Activated naive CD8-positive, alpha-beta T cell treated with anti-CD3 and anti-CD28 coated beads, Interleukin-2, amount 10 ng/mL, durations not matched to agents 7 days and 5 days (primary cell): ENCODE measurements at places on chromosomes 5 and 9. TPM values are rescaled to one million over a fixed set of nuclear protein-coding genes. Genes with fewer than 3 reads are reported as not detected.

DNA sequence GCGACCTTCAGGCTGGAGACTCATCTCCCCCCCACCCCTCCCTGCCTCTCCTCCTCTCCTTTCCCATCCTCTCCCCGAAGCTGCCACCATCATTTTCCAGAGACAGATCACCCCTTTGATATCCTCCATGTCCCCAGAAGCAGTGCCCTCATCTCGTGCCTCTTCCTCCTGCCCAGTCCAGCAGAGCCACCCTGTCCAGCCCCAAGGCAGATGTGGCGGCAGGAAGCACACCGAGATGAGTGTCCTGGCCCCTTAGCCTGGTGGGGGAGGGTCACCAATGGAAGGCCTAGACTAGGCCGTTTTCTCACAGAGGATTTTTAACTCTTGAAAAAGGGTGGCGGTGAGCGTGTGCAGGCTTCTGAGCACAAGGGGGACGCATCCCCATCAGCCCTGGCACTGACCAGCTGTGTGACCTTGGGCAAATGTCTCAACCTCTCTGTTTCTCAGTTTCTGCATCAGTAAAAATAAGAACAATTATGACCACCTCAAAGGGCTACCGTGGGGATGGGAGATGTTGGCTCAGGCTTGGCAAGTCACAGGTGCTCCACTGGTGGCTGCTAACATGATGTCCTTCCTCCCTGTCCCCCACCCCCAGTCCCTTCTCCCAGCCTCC is 48.9 kb downstream of the SARDH start:
- H3K27me3 ChIP-seq, result no peaks in the 10 kb centered on the region
- peaks cover 2% of the 10 kb centered on the region for H3K4me1 ChIP-seq
- H3K36me3 ChIP-seq, result no peaks in the 10 kb centered on the region
- no peak overlapping the region for H3K4me3 ChIP-seq
- no peak overlapping the region for H3K27ac ChIP-seq
- no peak for DNase-seq

DNA sequence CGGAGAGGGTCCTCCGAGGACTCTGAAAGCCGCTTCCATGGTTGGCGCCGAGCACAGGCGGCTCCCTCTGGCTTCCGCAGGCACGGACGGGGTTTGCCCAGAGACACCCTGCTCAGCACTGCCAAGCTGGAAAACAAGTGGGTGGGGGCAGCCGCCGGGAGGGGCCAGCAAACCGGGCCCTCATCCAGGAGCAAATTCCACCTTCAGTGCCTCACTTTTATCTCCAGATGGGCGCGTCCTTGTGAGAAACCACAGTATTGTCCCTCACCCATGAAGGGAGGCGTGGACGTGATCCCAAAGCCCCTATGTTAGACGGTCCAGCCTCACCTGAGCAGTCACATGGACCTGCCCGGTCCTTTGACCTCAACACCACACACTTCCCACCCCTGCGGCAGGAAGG is 29.0 kb downstream of the MED10 start:
- no peaks in the 10 kb centered on the region for H3K27me3 ChIP-seq
- DNase-seq, result no peak
- no peak overlapping the region for H3K4me3 ChIP-seq
- no peak overlapping the region for H3K27ac ChIP-seq
- peaks cover 2% of the 10 kb centered on the region for H3K36me3 ChIP-seq
- H3K4me1 ChIP-seq, result peaks cover 4% of the 10 kb centered on the region

DNA sequence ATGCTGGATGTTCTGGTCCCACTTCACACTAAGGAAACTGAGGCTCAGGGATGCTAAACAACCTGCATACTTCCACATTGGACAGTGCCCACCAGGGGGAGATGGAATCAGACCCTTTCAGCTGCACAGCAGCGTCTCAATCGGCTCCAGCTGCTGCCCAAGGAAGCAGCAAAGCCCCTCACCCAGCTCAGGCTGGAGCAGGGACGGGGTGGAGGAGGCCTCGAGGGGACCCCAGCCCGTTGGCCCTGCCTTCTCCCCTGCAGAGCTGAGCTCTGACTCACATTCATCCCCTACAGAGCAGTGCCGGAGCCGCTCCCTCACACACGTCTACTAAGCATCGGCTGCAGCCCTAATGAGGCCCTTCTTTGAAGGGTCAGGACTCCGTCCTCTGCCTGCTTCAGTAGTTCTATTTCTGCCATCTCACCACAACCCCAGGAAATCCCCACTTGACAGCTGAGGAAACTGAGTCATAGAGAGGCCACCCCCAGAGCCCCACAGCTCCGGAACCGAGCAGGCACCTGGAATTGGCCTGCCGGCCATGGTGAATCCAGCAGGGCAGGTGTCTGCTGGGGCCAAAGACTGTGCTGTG is 21.5 kb upstream of the SUSD3 start:
- H3K36me3 ChIP-seq, result peaks cover 11% of the 10 kb centered on the region
- no peaks in the 10 kb centered on the region for H3K27me3 ChIP-seq
- peak overlapping the region; percentile 21 for H3K27ac ChIP-seq
- H3K4me3 ChIP-seq, result no peak overlapping the region

CCDC107 gene
- total RNA-seq, result 36.3 TPM

DNA sequence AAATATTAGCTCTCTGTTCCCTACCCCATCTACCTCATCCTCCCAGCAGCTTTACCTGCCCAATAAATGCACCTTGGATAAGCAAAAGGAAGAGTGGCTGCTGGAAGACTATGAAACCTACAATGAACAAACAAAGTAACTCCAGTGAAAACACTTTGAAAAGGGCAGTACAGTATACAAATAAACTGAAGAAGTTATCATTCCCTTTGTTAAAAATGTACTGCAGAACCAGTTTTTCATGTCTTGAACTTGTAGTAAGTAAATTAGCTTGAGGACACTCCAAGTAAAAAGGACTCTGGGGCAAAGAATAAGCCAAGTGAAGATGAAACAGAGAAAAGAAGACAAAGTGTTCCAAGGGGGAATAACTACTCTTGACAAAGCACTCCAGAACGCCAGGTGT is 457.1 kb downstream of the DTWD2 start:
- no peak overlapping the region for H3K4me3 ChIP-seq
- H3K27ac ChIP-seq, result no peak overlapping the region
- DNase-seq, result no peak
- no peaks in the 10 kb centered on the region for H3K36me3 ChIP-seq
- H3K27me3 ChIP-seq, result no peaks in the 10 kb centered on the region

DNA sequence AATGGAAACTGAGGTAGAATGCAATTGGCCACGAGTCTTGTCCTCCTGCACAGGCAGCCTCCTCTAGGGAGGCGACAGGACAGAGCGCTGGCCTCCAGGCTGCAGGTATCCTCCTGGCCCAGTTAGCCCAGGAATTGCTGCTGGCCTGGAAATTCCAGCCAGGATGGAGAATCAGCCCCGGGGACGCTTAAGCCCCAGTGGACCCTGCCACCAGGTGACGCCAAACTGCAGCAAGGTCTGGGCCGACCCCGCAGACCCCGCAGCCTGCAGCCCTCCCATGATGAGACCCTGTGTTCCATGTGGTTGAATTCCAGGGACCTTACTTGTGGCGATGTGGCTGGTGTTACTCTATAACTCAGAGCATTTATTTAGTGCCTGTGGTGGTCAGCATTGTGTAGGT is 7.3 kb downstream of the CACFD1 start:
- no peak for DNase-seq
- no peak overlapping the region for H3K27ac ChIP-seq
- H3K4me3 ChIP-seq, result no peak overlapping the region
- H3K36me3 ChIP-seq, result no peaks in the 10 kb centered on the region

- no peak overlapping the region for H3K4me3 ChIP-seq
- H3K27me3 ChIP-seq, result peaks cover 4% of the 10 kb centered on the region
- H3K36me3 ChIP-seq, result no peaks in the 10 kb centered on the region
- H3K27ac ChIP-seq, result no peak overlapping the region
Observed at GRCh38 chr5:171657473-171657872, 128.1 kb upstream of the SMIM23 start.

- no peak overlapping the region for H3K27ac ChIP-seq
- H3K4me1 ChIP-seq, result no peaks in the 10 kb centered on the region
- peaks cover 30% of the 10 kb centered on the region for H3K27me3 ChIP-seq
- DNase-seq, result no peak
- H3K4me3 ChIP-seq, result no peak overlapping the region
Observed at GRCh38 chr5:82595113-82595512, 317.0 kb upstream of the RPS23 start.

CCIN gene
- 0.26 TPM for total RNA-seq

DNA sequence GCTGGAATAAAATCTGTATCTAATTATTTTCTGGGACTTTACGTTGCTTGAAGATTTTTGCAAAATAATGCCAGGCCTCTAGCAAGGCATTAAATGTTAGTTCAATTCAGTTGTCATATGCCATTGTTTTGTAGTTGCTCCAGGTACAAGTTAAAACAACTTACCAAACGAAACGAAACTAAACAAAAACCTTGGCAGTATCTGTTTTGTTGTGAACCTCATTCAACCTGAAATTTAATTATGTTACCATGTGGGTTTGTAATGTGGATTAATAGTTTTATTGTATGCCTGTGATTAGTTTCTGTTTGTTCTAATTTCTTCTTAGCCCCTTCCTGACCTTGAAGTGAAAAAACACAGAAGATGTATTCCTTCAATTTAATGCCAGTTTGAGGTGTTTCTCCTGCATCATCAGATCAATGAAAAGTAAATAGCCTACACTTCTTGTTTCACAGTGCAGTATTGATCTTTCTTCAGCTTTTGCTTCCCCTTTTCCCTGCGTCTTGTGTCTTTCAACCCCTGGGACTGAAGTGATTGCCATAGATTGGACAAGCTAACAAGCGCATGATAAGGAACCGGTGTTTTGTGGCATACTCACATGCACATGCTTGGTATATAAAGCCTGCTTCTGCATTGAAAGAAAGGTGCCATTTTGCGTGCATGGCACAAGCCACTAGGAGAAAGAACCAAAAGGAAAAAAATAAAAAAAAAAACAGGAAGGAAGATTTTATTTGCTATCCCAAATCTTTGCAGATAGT is 699.0 kb upstream of the ARRDC3 start:
- no peaks in the 10 kb centered on the region for H3K36me3 ChIP-seq
- no peak for DNase-seq
- H3K27ac ChIP-seq, result no peak overlapping the region

- no peak for DNase-seq
- no peaks in the 10 kb centered on the region for H3K4me1 ChIP-seq
- H3K36me3 ChIP-seq, result no peaks in the 10 kb centered on the region
- no peaks in the 10 kb centered on the region for H3K27me3 ChIP-seq
- H3K27ac ChIP-seq, result no peak overlapping the region
Observed at GRCh38 chr5:25181249-25181648, 536.5 kb upstream of the CDH10 start.

GRCh38 chr9:21549251-21549765 is 67.2 kb upstream of the IFNE start:
- DNase-seq, result no peak
- H3K27ac ChIP-seq, result no peak overlapping the region
- peaks cover 16% of the 10 kb centered on the region for H3K4me1 ChIP-seq
- H3K4me3 ChIP-seq, result no peak overlapping the region
- H3K27me3 ChIP-seq, result no peaks in the 10 kb centered on the region

- peaks cover 36% of the 10 kb centered on the region for H3K36me3 ChIP-seq
- H3K4me1 ChIP-seq, result peaks cover 44% of the 10 kb centered on the region
- peaks cover 15% of the 10 kb centered on the region for H3K27me3 ChIP-seq
- peak overlapping the region; percentile 91 for H3K4me3 ChIP-seq
Observed at GRCh38 chr5:14582797-14583137, 1.2 kb downstream of the OTULINL start.

- peaks cover 23% of the 10 kb centered on the region for H3K36me3 ChIP-seq
- no peak overlapping the region for H3K27ac ChIP-seq
- no peak overlapping the region for H3K4me3 ChIP-seq
- H3K4me1 ChIP-seq, result peaks cover 28% of the 10 kb centered on the region
Observed at GRCh38 chr5:149517461-149518122, 33.6 kb downstream of the CSNK1A1 start.

- H3K4me1 ChIP-seq, result no peaks in the 10 kb centered on the region
- H3K4me3 ChIP-seq, result no peak overlapping the region
- H3K27ac ChIP-seq, result no peak overlapping the region
- no peaks in the 10 kb centered on the region for H3K36me3 ChIP-seq
- no peak for DNase-seq
- H3K27me3 ChIP-seq, result peaks cover 5% of the 10 kb centered on the region
Observed at GRCh38 chr5:158979749-158980521, 119.8 kb downstream of the EBF1 start.

SLC34A1 gene
- total RNA-seq, result 2.1 TPM

OTP gene
- total RNA-seq, result not detected

DNA sequence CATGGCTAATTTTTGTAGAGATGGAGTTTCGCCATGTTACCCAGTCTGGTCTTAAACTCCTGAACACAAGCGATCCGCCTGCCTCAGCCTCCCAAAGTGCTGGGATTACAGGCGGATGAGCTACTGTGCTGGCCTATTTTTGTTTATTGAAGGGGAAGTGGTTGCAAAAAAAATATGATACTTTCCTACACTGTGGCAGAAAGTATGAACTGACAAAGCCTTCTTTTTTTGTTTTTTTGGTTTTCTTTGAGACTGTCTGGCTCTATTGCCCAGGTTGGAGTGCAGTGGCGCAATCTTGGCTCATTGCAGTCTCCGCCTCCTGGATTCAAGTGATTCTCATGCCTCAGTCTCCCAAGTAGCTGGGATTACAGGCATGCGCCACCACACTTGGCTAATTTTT is 50.9 kb downstream of the OSTF1 start:
- H3K27ac ChIP-seq, result peak overlapping the region; percentile 34
- peaks cover 90% of the 10 kb centered on the region for H3K36me3 ChIP-seq
- no peak for DNase-seq
- H3K27me3 ChIP-seq, result no peaks in the 10 kb centered on the region
- H3K4me1 ChIP-seq, result peaks cover 42% of the 10 kb centered on the region
- peak overlapping the region; percentile 8 for H3K4me3 ChIP-seq

CCDC183 gene
- 2.2 TPM for total RNA-seq

GRCh38 chr9:133087429-133088145 is 25.8 kb downstream of the CEL start:
- H3K36me3 ChIP-seq, result no peaks in the 10 kb centered on the region
- no peaks in the 10 kb centered on the region for H3K4me1 ChIP-seq
- DNase-seq, result no peak
- H3K27ac ChIP-seq, result no peak overlapping the region

GRCh38 chr9:14085810-14086209 is 228.1 kb downstream of the NFIB start:
- H3K36me3 ChIP-seq, result no peaks in the 10 kb centered on the region
- H3K4me1 ChIP-seq, result no peaks in the 10 kb centered on the region
- no peaks in the 10 kb centered on the region for H3K27me3 ChIP-seq

DNA sequence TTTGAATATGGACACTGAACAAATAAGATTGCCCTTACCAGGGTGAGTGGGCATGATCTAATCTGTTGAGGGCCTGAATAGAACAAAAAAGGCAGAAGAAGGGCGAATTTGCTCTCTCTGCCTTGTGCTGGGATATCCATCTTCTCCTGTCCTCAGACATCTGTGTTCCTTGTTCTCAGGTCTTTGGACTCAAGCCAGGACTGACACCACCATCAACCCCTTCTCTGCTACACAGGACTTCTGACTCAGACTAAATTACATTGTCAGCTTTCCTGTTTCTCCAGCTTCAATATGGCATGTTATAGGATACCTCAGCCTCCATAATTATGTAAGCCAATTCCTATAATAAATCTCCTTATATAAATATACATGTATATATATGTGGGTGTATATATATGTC is 40.8 kb upstream of the SLCO6A1 start:
- H3K4me3 ChIP-seq, result no peak overlapping the region
- no peaks in the 10 kb centered on the region for H3K36me3 ChIP-seq
- H3K27ac ChIP-seq, result no peak overlapping the region
- no peaks in the 10 kb centered on the region for H3K4me1 ChIP-seq
- peaks cover 16% of the 10 kb centered on the region for H3K27me3 ChIP-seq
- no peak for DNase-seq
